Cardiac fibroblast (primary cell): ENCODE measurements at places on chromosomes 7 and 10.

DNA sequence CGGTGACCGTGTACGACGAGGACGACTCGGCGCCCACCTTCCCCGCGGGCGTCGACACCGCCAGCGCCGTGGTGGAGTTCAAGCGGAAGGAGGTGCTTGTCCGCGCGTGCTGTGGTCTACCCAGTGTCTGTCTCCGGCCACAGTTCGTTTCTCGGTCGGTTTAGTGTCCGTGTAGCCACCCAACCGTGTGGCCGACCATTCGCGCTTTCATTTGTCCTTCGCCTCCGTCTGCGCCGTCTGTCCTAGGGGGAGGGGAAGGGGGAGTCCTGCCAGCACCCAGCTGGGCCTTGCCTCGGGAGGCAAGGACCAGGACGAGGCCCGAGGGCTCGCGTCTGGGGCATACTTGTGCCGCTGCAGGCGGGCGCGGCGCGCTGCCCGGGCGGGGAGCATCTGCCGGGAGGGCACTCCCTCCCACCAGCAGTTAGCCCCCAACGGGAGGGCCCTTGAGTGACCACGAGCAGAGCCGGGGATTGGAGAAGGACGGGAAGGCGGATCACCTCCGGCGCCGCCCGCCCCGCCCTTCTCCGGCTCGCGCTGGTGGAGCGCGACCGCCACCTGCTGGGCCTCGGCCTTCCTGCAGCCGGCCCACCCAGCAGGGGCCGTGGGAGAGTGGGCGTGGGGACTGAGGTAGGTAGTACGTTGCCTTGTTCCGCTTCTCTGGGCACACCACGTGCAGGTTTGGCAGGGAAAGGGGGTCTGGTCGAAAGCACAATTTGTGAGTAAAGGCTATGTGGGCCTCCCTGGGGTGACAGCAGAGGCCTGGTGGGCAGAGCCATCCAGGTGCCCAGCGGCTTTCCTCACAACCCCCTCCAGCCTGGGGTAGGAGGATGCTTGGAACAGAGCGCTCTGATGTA, 28.5 kb downstream of the RET start:
- DNase-seq: peak; percentile 81

GRCh38 chr10:108684431-108684830, 1238.9 kb downstream of the XPNPEP1 start:
- DNase-seq: no peak

DNA sequence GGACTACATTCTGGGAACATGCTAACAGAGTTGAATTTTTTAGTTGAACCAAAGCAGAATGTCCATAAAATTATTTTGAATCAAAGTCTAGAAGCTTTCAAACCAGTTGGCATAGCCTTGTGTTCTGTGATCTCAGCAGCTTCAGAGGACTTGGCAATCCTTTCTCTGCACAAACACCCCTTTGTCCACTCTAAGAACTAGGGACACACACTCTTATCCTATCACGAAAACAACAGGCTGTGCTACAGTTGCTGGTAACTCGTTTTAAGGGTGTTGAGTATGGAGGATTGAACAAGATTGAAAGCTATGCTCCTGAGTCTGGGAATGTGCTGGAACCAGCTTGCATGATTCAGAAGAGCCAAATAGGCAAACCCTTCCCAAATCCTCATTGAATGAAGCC, 76.4 kb upstream of the PRSS58 start:
- DNase-seq: no peak

DNA sequence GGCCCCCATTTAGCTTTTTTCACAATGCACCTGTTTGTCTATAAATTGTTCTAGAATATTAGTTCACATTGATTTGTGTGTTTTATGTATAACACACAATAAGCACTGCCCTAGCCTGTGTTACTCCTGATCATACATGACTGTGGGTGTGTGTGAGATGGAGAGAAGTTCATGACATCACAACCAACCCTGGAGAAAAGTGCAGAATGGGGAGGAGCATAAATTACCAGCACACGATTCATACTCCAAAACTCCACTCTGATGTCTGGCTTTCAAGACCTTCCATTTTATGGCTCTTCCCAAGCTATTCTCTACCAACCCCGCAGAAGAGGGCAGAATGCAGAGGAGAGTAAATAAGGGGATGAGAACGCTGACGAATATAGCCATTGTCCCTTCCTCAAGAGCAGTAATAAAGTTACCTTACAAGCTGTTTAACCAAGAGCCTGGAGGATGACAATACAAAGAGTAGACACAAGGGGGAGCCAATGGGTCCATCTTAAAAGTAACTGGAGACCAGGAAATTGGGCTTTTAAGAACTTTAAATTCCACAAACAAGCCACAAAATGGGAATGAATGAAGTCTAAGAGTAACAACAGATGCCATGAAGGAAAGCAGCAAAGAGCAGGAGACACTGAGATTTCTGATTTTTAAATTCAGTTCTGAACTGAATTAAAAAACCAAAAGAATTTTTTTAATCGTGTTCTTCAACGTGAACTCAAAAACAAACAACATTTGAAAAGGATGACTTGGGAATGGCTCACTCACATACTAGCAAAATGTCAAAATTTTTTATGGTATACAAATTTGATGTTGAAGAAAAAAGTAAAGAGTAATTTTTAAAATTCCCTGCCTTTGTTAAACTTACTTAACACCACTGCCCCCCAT, 159.6 kb downstream of the PARD3 start:
- peak; percentile 81 for DNase-seq

GRCh38 chr10:128614016-128614605, 487.9 kb upstream of the MKI67 start:
- DNase-seq: no peak
